ENCODE measurements at places on chromosomes 3 and 15.

DNA sequence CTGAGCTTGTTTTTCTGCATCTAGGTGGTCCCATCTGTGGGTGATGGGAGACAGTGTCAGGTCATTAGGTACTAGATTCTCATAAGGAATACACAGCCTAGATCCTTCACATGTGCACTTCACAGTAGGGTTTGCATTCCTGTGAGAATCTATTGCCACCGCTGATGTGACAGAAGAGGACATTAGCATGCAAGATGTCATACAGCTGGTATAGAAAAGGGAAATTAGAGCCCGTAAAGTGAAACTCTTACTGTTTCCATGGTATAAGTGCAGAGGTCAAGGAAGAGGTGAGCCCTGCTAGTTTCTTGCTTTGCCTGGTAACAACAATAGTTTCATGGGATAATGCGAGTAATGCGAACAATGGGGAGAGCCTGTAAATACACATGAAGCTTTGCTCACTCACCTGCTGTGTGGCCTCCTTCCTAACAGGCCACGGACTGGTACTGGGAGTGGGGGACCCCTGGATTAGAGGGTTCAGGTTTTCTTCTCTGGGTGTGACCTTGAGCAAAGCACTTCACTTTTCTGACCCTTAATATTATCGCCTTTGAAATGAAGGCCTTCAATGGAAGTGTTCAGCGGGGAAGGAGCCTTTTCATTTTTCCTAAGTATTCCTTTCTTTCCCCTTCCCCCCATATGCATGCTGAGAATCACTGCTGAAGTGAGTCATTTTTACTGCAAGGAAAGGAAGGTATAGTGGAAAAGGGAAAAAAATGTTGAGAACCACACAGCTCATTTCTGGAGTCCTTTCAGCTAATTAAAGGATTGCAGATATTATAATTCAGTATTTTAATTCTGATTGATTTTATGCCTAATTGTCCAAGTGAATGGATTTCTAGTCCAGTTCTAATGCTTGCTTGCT lies 286.4 kb downstream of the UBE2E2 start:
- no peak for DNase-seq

GRCh38 chr3:33075995-33076394 lies 21.0 kb downstream of the GLB1 start:
- no peak for DNase-seq

DNA sequence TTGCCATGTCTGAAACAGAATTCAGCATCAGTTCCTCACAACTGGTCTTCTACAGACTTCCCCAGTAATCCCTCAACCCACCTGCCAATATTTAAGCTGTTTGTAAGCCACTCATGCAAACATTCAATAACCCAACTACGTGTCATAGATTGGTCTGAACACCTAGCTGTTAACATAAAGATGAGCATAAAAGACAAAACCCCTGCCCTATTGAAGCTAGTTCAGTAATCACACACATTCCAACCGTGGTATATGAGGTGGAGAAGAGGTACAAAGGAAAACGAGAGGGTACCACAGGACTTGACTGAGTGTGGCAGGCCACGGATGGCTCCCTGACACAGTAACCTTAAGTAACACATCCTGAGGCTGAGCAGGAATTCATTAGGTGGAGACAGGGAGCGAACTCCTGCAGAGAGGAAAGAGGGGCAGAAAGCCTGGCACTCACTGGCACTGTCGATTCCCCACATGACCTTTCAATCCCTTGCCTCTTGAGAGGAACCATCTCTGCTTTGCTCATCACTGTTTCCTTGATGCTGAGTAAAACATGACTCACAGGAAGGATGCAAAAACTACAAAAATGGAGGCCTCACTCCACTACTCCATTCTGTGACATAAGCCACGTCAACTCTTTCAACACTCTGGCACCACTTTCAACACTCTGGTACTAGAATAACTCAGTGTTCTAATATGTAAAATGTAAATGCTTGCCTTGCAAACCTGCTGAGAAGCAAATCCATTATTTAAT lies 31.3 kb downstream of the RPN1 start:
- DNase-seq, result no peak

GRCh38 chr3:107142786-107143575 lies 234.3 kb upstream of the CCDC54 start:
- no peak for DNase-seq

DNA sequence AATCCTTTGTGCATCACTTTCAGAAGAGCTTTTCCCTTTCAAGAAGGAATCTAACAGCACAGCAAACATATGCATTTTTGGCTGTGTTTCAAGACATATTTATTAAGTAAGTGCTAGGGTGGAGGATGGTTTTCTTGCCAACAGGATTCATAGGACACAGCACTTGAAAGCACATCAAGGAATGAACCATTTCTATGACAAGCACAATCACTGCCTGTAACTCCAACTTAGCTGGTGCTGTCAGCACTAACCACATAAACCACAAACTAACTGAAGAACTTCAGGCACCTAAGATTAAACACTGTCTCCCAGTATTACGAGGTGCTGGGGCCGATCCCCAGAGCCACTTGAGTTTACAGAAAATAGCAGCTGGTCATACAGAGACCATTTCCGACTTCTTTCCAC lies 35.4 kb upstream of the SPRED1 start:
- DNase-seq, result no peak
